Melanocyte of skin (primary cell): ENCODE measurements at places on chromosomes 3 and 15. TPM values are rescaled to one million over a fixed set of nuclear protein-coding genes. Genes with fewer than 3 reads are reported as not detected.

CD80 gene
- total RNA-seq = not detected in 2 replicates

ENTPD3 gene
- 0.15 TPM in 1 of 2 replicates, not detected in the other for total RNA-seq

GTPBP8 gene
- 43.4 and 52.3 TPM in 2 replicates for total RNA-seq

C3orf22 gene
- not detected in 2 replicates for total RNA-seq

GREM1 gene
- total RNA-seq = under 0.01 and 3.3 TPM in 2 replicates

CYP1A2 gene
- total RNA-seq = under 0.01 TPM in 1 of 2 replicates, not detected in the other

ACKR4 gene
- 1.3 and 1.9 TPM in 2 replicates for total RNA-seq
